ENCODE measurements at places on chromosomes 5 and 9.

GRCh38 chr5:134844252-134844651 is 1.5 kb upstream of the C5orf24 start:
- no peak for DNase-seq

DNA sequence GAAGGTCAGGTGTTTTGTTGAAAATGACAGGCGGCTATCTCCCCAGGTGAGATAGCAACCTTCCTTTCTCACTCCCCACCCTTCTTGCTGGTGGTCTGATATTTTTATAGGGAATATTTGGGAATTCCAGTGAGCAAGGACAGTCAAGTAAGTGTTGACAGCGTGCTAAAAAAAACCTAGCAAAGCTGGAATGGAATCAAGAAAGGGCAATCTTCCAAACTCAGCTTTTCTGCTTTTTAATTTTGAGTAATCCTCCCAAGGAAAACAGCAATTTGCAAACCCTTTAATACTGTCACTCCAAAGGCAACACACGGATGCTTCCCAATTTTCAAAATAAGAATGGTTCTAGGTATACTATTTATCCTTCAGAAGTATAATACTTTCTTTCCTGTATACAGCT is 143.7 kb upstream of the PCA3 start:
- no peak for DNase-seq

DNA sequence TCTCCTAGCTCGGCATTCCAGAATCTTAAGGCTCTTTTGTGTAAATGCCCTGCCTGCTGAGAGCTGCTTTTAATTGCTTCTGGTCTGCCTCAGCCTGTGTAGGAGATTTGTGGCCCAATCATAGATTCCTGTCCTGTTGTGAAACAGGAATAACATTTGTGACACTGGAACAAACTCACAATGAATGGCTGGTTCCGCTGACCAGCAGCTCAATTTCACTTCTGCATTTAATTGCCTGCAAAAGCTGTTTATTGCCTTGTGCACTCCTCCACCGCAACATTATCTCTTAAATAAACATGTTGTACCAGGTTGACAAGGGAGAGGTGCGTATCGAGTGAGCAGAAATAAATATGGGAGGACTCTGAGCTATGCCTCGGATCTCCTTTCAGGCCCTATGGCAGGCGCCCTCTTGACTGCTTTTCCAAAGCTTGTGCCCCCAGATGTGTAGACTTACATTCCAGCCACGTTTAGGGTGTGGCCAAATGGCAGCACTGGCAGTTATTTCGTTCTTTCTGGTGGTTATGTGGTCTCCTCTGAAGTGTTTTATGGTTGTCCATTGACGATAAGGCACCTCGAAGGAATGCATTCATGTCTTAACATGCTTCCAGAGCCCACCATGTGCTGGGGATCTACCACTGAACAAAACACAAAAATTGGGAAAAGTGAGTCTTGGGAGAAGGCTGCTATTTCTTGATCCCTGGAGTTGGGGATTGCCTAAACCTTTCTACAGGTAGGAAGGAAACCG is 58.1 kb downstream of the DMRT1 start:
- no peak for DNase-seq

- no peak for DNase-seq
Measured at GRCh38 chr9:127149463-127150390, 27.3 kb upstream of the ANGPTL2 start.

DNA sequence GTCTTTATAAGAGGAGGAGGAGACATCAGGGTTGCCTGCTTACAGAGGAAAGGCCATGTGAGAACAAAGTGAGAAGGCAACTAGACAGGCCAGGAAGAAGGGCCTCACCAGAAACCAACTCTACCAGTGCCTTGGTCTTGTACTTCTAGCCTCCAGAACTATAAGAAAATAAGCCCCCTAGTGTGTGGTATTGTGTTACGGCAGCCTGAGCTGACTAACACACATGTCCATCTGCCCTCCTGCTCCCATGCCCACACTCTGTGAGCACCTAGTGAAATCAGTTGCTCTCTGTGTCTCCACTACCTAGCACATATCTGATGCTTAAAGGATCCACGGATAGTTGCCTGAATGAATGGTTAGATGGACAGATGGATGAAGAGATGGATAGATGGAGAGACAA is 6.9 kb downstream of the AK3 start:
- no peak for DNase-seq

All from epithelial cell of esophagus (primary cell).